WTC11 (cell line): ENCODE measurements at places on chromosomes 6 and 20.

- no peak for DNase-seq
- peaks cover 5% of the 10 kb centered on the region for H3K4me1 ChIP-seq
- no peak overlapping the region for H3K4me3 ChIP-seq
- no peak overlapping the region for H3K27ac ChIP-seq
Measured at GRCh38 chr6:84556541-84557335, 207.7 kb downstream of the TBX18 start.

DNA sequence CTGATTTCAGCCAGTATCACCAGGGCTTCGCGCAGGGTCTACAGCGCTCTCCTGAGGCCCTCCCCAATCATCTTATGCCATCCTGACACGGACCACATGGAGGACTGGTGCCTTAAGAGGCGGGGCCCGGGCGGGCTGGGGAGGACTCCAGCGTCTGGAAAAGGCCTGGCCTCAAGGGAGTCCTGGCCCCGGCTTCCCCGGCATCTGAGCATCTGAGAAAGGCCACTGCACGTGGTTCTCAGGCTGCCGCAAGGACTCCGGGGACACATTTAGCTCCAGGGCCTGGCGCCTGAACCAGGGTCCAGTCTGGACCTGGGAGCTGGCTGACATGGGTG is 21.4 kb downstream of the BHLHE23 start:
- no peak overlapping the region for H3K27ac ChIP-seq
- no peak for DNase-seq
- H3K4me3 ChIP-seq: no peak overlapping the region
- no peaks in the 10 kb centered on the region for H3K36me3 ChIP-seq

GRCh38 chr6:136317021-136317694 is 27.5 kb upstream of the BCLAF1 start:
- H3K36me3 ChIP-seq: no peaks in the 10 kb centered on the region
- H3K4me1 ChIP-seq: no peaks in the 10 kb centered on the region
- no peaks in the 10 kb centered on the region; the same call in 1 of the 2 replicates for H3K27me3 ChIP-seq
- peak; percentile 60 for DNase-seq

DNA sequence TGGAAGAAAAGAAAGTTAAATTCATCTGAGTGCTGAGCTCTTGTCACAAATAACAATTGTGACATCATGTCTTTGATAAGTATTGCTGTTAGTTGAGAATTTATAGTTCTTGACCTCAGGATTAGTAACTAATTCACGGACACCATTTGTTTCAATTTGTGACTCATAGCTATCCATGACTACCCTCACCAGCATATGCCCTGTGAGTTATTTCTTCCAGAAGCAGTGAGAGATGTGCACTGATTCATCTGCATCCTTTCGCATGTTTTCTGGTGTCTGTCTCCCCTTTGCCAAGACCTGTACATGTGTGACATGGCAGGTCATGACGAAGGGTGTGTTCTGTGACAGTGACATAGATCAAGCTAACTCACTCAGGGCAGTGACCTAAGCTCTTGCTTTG is 86.9 kb downstream of the SOBP start:
- H3K4me3 ChIP-seq: no peak overlapping the region
- H3K36me3 ChIP-seq: no peaks in the 10 kb centered on the region
- no peak for DNase-seq
- H3K27me3 ChIP-seq: no peaks in the 10 kb centered on the region

DNA sequence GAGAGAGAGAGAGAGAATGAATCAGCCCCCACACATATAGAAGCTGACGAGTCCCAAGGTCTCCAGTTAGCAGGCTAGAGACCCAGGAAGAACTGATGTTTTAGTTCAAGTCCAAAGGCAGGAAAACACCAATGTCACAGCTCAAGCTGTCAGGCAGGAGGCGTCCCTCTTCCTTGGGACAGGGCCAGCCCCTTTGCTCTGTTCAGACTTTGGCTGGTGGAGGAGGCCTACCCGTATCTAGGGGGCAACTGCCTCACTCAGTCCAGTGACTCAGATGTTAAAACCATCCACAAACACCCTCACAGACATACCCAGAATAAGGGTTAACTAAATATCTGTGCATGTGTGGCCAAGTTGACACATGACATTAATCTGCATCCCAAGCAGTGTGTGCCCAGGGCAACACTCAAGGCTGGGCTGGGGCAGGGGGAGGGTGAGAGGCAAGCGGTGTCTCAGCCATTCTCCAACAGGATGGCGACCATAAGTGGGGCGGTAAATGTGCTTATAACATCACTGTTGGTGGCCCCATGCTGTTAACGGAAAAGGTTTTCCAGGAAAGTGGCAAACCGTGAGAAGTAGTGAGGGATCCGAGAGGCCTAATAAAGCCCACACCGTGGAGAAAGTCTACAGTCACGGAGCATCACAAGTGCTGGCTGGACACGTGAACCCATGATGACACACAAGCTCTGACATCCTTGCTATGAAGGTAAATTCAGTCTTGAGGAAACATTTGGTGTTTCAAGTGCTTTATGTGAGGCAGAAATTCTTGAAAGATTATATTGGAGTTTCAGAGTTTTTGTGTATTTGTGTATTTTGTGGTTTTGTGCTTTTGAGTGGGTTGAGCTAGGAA is 28.1 kb downstream of the RAMACL start:
- no peak overlapping the region for H3K27ac ChIP-seq
- H3K4me3 ChIP-seq: no peak overlapping the region
- no peaks in the 10 kb centered on the region for H3K36me3 ChIP-seq
- no peak for DNase-seq
- H3K4me1 ChIP-seq: peaks cover 52% of the 10 kb centered on the region

GRCh38 chr20:34251619-34252018 is 10.4 kb downstream of the ASIP start:
- no peak for DNase-seq
- H3K36me3 ChIP-seq: no peaks in the 10 kb centered on the region
- no peak overlapping the region for H3K27ac ChIP-seq
- no peaks in the 10 kb centered on the region for H3K27me3 ChIP-seq
- no peak overlapping the region for H3K4me3 ChIP-seq

DNA sequence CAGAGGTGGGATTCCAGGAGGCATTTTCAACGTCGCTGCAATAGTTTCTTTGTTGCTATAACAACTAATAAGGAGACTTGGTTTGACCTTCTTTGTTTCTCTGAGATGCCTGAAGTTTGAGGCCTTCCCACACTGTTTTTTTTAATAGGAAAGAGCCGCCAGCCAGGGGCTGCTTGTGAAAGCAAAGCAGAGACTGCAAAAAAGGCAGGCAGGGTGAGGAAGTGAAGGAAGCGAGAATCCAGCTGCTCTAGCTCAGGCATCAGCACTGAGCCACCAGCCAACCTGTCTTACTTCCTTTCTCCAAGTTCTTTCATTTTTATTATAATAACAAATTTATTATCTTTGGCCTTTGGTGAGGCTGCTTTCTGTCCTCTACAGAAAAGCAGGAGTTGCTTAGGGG is 179.1 kb downstream of the DOK5 start:
- H3K27ac ChIP-seq: no peak overlapping the region
- H3K36me3 ChIP-seq: no peaks in the 10 kb centered on the region
- DNase-seq: no peak
- no peaks in the 10 kb centered on the region for H3K4me1 ChIP-seq

GRCh38 chr6:129440691-129441090 is 269.3 kb downstream of the ARHGAP18 start:
- peaks cover 27% of the 10 kb centered on the region for H3K4me1 ChIP-seq
- H3K27ac ChIP-seq: peak overlapping the region; percentile 93
- H3K36me3 ChIP-seq: no peaks in the 10 kb centered on the region
- peak overlapping the region; percentile 32; the same call in 1 of the 2 replicates for H3K4me3 ChIP-seq

GRCh38 chr20:2751347-2751877 is 49.0 kb downstream of the CPXM1 start:
- no peak overlapping the region for H3K27ac ChIP-seq
- peaks cover 87% of the 10 kb centered on the region for H3K27me3 ChIP-seq
- no peak for DNase-seq
- H3K36me3 ChIP-seq: no peaks in the 10 kb centered on the region
- peaks cover 36% of the 10 kb centered on the region for H3K4me1 ChIP-seq

- no peak overlapping the region for H3K4me3 ChIP-seq
- H3K36me3 ChIP-seq: no peaks in the 10 kb centered on the region
- DNase-seq: no peak
- no peaks in the 10 kb centered on the region for H3K4me1 ChIP-seq
- no peak overlapping the region for H3K27ac ChIP-seq
- H3K27me3 ChIP-seq: no peaks in the 10 kb centered on the region
Measured at GRCh38 chr6:151940307-151940706, 132.8 kb downstream of the ESR1 start.

DNA sequence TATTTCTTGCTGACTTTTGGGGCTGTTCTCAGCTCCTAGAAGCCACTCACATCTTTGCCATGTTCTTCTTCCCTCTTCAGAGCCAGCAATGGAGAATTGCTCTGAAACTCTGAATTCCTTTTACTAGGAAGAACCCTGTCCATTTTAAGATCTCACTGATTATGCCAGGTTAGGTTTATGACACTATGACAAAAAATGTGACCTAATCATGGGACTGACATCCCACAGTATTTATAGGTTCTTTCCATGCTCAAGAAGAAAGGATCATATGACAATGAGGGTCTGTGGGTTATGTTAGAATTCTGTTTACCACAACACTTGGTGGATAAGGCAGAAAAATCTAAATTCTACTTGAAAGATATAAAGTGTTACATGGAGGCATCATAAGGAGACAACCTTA is 263.3 kb upstream of the CITED2 start:
- no peaks in the 10 kb centered on the region for H3K4me1 ChIP-seq
- no peak overlapping the region for H3K27ac ChIP-seq
- H3K36me3 ChIP-seq: no peaks in the 10 kb centered on the region

DNA sequence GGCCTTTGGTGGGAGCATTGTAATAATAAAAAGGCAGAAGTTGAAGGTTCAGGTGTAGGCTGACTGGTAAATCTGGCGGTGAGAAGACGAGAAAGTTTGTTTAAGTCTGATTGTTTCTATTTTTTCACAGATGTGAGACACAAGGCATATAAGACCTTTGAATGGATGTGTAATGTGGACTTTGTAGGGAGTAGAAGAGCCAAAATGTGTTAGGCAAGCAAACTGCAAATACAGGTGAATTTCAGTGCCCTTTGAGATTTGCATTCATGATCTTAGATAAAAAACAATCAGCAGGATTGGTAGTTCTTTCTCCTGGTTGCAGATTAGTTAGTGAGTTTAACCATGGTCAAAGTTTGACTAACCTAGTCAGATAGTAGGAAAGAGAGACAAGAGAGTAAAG is 238.9 kb downstream of the FRK start:
- DNase-seq: no peak
- H3K36me3 ChIP-seq: peaks cover 7% of the 10 kb centered on the region
- peaks cover 17% of the 10 kb centered on the region for H3K4me1 ChIP-seq
- H3K27ac ChIP-seq: no peak overlapping the region

GRCh38 chr6:25635886-25636317 is 16.1 kb upstream of the SCGN start:
- peaks cover 7% of the 10 kb centered on the region; the same call in 1 of the 2 replicates for H3K4me1 ChIP-seq
- H3K27me3 ChIP-seq: peaks cover 17% of the 10 kb centered on the region
- H3K27ac ChIP-seq: no peak overlapping the region
- H3K4me3 ChIP-seq: no peak overlapping the region
- no peak for DNase-seq

DNA sequence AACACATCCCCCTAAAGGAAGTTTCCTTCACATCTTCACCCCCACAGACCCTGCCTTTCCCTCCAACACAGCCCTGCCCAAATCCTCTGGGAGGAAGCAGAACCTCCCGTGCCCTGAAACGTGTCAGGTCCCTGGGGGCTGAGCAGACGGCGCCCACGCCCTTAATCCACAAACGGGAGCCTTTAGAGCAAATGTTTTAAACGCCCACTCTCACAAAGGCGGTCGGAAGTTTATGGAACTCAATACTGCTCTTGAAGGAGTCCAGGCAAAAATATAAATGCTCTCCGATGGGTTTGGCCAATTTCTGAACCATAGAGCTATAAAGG is 237.1 kb upstream of the AFDN start:
- H3K27me3 ChIP-seq: no peaks in the 10 kb centered on the region; the same call in 1 of the 2 replicates
- no peak for DNase-seq
- H3K4me3 ChIP-seq: no peak overlapping the region

GRCh38 chr6:30129265-30130178 is 6.4 kb upstream of the TRIM40 start:
- no peak overlapping the region for H3K4me3 ChIP-seq
- peaks cover 17% of the 10 kb centered on the region for H3K4me1 ChIP-seq
- H3K27me3 ChIP-seq: peaks cover 79% of the 10 kb centered on the region
- H3K36me3 ChIP-seq: no peaks in the 10 kb centered on the region
- DNase-seq: no peak

DNA sequence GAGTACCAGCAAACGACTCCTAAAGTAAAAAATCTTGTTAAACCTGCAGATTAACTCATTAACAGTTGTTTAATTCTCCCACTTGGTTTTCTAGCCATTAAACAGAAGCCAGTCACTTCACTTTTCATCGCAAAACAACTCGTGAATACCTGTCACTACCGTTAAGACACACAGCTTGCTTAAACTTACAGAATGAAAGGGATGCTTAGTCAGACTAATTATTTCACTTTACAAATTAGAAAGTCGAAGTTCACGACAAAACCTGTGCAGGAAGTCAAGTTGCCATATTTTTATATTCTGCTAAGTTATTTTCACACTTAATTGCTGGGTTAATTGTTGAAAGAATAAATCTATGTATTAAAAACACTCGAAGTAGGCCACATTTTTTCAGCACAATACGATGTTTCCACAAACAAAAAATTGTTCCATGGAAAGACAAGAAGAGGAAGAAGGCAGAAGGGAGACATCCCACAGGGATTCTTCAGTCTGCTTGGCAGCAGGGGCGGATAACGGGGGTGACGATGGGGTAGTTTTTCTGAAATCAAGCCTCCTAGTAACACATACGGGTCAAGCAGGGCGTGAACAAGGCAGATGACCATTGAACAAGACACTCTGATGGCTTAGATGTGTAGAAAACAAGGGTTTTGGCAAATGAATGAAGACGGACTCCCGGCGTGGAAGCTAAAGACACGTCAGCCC is 933 bp downstream of the SSR1 start:
- H3K4me3 ChIP-seq: peak overlapping the region; percentile 94
- H3K36me3 ChIP-seq: peaks cover 29% of the 10 kb centered on the region
- H3K27ac ChIP-seq: peak overlapping the region; percentile 97
- no peaks in the 10 kb centered on the region for H3K27me3 ChIP-seq

DNA sequence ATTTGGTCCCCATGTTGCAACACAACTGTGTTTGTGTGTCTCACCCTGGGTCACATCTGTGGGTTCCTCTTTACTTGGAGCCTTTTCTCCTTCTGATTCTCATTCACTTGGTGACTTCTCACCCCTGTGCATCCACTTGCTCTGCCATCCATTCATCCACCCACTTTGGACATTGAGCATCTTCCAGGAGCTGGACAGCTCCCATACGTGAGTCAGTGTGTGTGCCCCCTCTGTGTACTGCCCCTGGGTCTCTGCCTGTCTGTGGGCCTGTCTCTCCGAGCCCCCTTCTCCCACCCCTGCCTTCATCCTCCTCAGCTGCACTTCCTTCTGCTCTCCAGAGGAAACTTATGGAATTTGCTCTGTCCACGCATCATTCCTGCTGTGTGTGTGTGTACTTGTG is 67.8 kb upstream of the NNAT start:
- H3K4me1 ChIP-seq: no peaks in the 10 kb centered on the region
- peaks cover 9% of the 10 kb centered on the region for H3K36me3 ChIP-seq
- H3K4me3 ChIP-seq: no peak overlapping the region
- H3K27me3 ChIP-seq: peaks cover 21% of the 10 kb centered on the region

DNA sequence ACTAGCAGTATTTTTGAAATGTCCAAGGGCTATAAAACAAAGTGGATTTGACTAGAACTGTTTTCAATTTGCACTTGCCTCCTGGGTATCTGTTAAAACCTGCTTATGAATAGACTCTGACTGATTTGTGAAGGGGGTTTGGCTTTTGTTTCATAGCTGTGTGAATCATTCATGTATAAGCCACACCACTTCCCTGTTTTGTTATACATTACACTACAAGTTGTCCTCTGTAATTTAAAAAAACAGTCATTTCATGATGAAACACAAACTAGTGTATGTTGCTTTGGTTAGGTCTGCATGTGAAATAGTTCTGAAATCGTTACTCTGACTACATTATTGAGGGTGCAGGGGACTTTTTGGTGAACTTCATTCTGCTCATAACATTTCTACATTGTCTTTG is 121.7 kb downstream of the NKAIN2 start:
- H3K27me3 ChIP-seq: no peaks in the 10 kb centered on the region
- no peak for DNase-seq
- no peaks in the 10 kb centered on the region for H3K4me1 ChIP-seq
- no peaks in the 10 kb centered on the region for H3K36me3 ChIP-seq
- H3K4me3 ChIP-seq: no peak overlapping the region
